ENCODE measurements at places on chromosomes 16 and 17.
A peak's percentile ranks its signal among the peaks of the same experiment; 100 is the strongest.

DNA sequence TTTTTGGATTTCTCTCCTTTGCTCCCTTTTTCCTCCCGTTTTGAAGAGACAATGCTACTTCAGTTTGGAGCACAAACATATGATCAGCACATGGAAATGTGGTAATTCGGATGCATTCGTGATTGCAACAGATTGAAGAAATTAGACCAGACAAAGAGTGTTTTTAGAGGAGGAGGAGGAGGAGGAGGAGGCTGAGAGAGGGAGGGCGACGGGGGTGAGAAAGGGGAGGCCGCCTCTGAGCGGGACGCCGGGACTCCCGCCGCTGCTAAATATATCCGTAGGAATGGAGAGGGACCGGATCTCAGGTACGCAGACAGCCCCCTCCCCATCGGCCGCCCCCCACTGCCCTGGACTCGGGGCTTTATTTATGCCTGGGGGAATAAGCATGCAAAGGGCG, 179.3 kb downstream of the SEC14L1 start:
- peak; percentile 48 for DNase-seq

DNA sequence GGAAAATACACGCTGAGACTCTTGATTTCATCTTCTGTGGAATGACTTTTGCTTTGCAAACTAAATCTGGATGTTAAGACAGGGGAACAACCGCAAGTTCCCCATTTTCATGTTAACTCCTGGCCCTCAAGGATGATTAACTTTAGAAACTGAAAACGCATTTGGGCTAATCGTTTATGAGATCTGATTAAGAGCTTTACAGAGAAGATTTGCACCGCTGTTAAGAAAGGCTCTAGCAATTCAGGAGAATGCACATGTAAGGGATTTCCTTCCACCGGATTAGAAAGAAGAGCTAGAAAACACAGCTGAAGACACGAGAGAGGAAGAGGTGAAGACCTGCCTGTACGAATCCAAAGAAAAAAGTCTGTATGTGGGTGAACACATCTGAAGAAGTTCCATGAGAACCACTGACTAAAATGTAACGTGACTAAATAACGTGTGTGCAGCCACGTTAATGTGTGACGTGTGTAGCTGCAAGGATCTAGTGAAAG, 106.4 kb downstream of the YPEL2 start:
- no peak for DNase-seq

GRCh38 chr17:18270046-18270931, 9.8 kb downstream of the MIEF2 start:
- DNase-seq = no peak

DNA sequence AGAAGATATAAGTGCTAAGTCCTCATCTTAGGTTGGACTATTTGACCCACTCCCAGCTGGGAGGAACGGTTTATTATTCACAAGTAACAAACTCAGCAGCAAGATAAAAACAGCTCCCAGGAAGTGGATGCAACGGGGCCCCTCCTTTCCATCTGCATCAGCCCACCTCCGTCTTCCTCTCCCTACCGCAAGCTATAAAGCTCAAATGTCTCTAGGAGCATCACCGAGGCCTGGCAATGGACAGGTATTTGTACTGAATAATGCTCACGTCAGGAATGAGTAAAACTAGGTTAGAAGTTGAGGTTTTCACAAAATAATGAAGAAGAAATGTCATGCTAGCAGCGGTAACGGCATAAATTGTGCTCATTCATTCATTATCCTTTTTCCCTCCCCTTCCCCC, 408.7 kb upstream of the PSMD7 start:
- DNase-seq = no peak

GRCh38 chr16:5216441-5217080, 119.0 kb upstream of the EEF2KMT start:
- DNase-seq = no peak

- DNase-seq = no peak
Observed at GRCh38 chr17:5816491-5817070, 232.3 kb upstream of the NLRP1 start.

- DNase-seq = peak; percentile 39
Observed at GRCh38 chr16:85461022-85461813, 151.9 kb upstream of the GSE1 start.

- DNase-seq = no peak
Observed at GRCh38 chr17:65198653-65199382, 61.6 kb downstream of the RGS9 start.

DNA sequence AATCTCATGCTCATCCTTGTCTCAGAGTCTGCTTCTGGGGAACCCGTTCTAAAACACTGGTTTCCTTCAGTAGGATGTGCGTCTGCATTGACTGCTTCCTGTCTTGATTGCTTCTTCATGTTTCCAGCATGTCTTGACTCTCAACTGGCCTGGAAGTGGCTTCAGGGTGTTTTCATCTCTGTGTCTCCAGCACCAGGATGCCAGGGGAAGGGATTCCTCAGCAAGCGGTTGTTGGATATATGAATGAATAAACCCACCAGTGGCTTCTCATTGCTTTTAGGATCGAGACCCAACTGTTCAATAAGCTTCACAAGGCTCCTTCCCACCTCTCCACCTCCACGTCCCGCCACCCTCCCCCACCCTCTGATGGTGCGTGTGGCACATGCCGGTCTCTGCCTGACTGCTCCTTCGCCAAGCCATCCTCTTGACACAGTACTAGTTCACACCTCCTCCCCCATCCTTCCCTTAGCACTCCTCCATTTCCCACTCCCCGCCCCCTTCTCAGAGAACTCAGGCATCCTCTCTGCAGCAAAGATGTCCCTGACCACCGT, 14.1 kb upstream of the TNS4 start:
- no peak for DNase-seq

DNA sequence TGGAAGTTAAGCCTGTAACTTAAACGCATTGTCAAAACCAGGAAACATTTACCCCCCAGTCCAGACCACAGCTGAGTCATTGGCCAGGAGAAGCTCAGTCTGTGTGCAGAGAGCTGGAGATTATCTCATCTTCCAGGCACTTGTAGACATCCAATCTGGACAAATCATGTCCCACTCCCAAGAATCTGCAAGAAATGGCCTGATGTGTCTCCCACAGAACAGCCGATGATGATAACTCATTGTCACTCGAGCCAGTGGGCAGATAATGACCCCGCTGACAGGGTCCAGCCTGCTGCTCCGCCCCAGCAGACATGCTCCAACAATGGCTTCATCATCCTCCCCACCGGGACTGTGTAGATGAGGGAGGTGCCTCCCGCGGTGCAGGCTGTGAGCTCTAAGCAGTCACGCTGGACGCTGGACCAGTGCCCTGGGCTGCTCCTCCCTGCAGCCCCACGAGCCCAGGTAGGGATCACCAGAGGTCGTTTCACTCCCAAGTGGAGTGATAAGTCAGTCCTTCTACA, 322.5 kb downstream of the C16orf95 start:
- no peak for DNase-seq

DNA sequence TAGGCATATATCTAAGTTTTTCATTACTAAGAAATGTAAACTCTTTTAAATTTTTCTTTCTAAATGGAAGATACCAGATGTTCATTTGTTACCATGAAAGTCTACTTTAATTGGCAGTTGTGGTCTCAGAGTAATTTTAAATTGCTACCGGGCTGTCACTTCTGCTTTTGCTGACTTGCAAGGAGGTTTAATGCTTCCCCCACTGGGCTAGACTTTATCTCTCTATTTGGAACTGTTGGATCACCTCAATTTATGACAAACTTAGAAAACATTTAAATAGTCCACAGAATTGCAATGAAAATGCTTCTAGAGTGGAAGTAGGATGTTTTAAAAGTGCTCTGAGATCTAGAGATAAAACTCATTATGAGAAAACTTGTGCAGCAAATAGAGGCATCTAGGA, 479.8 kb upstream of the GOT2 start:
- DNase-seq = no peak

DNA sequence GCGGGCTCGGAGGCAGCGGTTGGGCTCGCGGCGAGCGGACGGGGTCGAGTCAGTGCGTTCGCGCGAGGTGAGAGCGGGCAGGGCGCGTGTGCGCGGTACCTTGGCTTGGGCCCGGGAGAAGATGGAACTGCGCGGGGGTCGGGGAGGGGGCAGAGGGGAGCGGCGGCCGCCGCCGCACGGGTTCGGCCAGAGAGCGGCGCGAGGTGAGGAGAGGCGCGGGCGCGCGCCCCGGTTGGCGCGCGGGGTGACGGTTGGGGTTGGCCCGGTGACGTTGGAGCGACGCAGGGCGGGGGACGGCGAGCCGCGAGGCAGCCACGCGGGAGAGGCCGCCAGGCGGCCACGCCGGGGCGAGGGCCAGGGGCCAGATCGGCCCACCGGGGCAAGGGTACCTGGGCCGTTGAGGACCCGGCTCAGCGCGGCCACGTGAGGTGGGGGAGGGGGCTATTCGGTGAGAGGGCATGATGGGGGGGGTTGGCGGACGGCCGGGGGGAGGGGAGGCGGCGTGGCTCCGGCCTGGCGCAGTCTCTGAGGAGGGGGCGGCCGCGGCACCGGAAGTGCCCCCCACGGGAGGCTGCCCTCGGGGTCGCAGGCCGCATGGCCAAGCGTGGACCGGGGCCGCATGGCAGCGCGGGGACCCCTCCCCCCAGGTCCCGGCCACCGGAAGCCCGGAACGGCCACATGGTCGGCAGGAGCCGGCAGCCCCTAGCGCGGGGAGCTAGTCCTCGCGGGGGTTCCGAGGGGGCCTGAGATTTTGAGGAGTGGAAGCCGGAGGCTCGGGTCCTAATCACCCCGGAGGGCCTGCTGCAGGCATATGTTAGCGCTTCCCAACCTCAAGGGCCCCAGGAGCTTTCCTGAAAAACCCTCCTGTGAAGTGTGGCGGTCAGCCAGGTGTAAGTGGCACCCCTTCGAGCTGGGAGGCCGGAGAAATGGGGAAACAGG, 527 bp downstream of the EIF5A start:
- peak; percentile 69 for DNase-seq

DNA sequence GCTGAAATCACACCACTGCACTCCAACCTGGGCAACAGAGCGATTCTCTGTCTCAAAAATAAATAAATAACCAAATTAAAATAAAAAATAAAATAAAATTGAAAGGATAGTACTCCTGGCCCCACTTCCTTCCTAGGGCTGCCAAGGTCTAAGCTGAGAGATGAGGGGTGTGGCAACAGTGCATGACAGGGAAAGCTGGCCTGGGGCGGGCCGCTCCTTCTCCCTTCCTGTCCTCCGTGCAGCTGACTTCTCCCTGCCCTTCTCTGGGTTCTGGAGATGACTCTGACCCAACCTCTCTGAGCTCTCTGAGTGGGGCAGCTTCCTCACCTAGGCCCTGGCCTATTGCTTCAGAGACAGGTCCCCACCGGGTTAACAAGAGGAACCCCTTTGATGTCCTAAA, 8.7 kb upstream of the SLC25A39 start:
- no peak for DNase-seq

DNA sequence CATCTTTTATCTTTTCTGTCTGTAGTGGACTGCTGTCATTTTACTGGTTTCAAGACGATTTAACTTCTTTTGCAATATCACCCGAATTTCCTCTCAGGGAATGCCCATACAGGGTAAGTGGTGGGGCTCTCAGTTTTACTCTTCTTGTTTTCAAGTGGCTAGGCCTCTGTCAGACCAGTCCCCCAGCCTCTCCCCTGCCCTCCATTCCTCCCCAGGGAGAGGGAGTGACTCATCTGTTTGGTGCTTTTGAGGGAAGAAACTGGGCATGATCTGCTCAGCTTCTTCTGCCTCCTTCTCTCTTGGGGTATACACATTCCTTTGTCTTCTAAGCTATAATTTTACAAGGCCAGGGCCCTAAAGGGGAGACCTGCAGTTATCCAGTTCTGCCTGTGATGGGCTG, 332.0 kb downstream of the CBLN1 start:
- DNase-seq = no peak

- DNase-seq = peak; percentile 67
Observed at GRCh38 chr17:74354123-74354522, 7.5 kb downstream of the BTBD17 start.

All from adrenal gland (tissue), 19 donors.